ENCODE measurements at places on chromosomes 3 and 15.

DNA sequence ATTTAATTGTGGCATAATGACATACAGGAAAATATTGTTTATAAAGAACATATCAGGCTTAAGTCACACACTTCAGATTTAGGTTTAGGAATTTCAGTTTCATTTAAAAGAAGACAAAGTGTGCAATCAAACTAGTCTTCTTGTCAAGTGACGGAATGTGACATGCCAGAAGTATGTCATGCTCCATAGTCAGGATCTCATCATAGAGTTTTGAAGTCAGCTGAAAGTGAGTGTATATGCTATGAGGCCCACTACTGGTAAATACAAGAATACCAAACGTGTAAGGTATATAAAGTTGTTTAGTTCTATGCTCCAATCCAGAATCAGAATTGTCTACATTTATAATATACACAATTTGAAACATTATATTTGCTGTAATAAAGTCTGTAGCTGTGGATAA lies 988.4 kb downstream of the TBL1XR1 start:
- no peak for DNase-seq

GRCh38 chr3:154018100-154018696 lies 103.0 kb upstream of the ARHGEF26 start:
- no peak for DNase-seq

DNA sequence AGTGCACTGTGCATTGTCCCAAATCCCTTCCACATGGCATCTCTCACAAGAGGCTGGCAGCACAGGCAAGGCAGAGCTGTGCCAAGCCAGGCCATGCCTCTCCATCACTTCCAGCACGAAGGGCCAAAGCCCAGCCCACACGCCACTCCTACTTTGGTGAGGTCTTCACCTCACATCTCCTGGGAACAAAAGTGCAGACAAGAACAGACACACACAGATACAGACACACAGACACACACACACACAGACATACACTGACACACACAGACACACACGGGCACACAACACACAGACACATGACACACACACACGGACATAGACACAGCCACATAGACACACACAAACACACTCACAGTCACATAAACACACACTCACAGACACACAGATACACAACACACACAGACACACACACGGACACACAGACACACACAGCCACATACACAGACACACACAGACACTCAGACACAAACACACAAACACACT lies 233.3 kb downstream of the UACA start:
- no peak for DNase-seq

DNA sequence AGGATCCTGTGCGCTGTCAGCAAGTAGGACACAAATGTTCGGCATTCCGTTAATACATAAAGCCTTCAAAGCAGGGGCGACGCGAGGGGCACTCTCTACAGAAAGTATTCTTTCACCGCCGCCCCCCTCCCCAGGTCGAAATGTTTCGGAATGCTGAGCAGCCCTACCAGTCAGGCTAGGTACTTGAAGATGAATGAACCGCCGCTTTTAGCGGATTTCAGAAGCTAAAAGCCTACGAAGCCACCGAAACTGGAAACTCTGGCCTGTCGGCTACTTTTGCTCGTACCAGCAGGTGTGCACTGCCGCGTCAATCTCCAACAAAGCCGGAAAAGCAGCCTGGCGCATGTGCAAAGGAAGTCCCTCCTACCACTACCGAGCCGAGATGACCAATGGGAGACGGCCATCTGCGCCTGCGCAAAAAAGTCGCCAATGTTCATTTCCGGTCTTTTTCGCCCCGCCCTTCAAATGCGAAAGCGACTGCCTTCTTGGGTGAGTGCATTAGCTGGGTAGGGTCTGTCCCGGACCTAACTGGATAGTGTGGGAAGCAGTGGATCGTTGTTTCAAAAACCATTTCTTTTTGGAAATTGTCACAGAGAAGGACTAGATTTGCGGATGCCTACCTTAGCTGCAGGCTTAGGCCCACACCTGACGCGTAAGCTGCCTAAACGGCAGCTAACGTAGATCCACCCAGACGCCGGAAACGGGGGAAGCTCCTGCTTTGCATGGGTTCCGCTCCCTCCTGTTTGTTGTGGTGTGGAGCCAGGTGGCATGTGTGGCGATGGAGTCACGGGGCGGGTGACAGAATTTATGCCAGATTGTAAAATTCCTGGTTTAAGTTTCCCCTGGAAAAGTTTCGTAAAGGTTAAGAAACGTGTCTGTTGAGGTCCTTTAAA lies at the start of gene WDR5B:
Gene WDR5B (minus strand): TSS at position 301 of the 893 bp plus-strand sequence. CDS start 534 bp downstream, outside the sequence.
- DNase-seq: no peak

DNA sequence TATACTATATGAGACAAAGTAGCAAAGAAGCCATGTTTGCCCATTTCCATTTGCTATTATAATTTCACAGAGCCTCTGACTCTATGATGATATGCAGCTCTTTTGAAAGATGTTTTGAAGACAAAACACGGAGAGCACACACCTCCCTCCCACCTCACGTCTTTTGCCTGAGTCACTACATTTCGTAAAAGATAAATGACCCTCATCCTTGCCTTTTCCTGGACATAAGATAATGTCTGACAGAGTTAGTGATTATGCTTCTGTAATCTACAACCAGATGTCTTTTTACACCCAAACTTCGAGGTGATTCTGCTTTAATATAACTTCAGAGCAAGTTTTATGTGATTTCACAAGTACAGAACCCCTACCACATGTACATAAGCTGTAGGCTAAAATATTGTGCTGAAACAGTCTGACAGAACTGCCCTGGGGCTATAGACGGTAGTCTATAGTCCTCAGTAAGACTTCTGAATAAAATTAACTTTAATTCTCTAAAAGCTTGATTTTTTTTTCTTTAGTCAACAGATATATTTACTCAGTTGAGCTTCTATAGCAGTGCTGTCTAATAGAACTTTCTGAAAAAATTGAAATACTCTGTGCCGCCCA lies 99.9 kb downstream of the CD200R1L start:
- DNase-seq: no peak

- no peak for DNase-seq
Measured at GRCh38 chr3:178560759-178561158, 24.5 kb downstream of the KCNMB2 start.
